ENCODE measurements at places on chromosomes 6 and 20. TPM values are rescaled to one million over a fixed set of nuclear protein-coding genes. Genes with fewer than 3 reads are reported as not detected.

Gene MLN
- not detected for total RNA-seq

DNA sequence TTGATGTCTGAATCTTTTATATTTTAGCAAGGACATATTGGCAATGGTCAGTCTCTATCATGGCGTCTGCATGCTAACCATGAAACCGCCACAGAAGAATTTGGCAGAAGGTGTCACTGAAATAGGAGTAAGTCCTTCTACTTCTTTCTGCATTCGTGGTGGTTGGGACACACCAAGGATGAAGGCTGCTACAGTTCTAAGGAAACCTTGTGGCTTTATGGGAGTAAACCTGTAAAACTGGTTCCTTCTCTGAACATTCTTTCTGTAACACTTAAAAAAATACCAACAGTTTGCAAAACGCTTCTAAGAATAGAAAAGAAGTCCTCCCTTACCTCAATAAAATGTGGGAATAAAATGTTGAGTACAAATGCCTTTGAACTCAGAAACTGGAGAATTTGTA, 195.3 kb downstream of the SLC24A3 start:
- no peak overlapping the region for H3K4me3 ChIP-seq
- no peak for DNase-seq
- no peaks in the 10 kb centered on the region for H3K36me3 ChIP-seq
- no peaks in the 10 kb centered on the region for H3K4me1 ChIP-seq
- H3K27me3 ChIP-seq: no peaks in the 10 kb centered on the region

Gene GGT7
- 19.1 TPM for total RNA-seq

- DNase-seq: peak; percentile 47
- no peaks in the 10 kb centered on the region for H3K27me3 ChIP-seq
- no peaks in the 10 kb centered on the region for H3K36me3 ChIP-seq
- peak overlapping the region; percentile 87 for H3K27ac ChIP-seq
- peaks cover 5% of the 10 kb centered on the region for H3K4me1 ChIP-seq
- H3K4me3 ChIP-seq: no peak overlapping the region
Measured at GRCh38 chr20:57439432-57439831, 48.2 kb downstream of the RBM38 start.

DNA sequence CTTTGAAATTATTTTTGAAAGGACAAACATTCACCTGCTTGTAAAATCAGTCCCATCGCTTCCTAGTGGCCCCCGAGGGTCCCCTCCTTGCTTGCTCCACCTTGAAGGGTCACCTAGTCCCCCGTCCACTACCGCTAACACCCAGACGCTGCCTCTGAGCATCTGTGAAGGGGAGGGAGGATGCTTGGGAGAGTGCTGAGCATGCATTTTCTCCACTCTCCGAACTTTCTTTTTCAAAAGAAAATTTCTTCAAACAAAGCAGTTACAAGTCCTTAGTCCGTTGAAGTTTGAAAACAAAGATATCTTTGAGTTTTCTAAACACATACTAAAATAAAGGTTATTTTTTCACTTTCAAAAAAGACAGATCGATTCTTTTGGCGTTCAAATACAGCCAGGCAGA, 224.3 kb upstream of the ARID1B start:
- no peak overlapping the region for H3K27ac ChIP-seq
- no peaks in the 10 kb centered on the region for H3K27me3 ChIP-seq
- H3K4me3 ChIP-seq: no peak overlapping the region
- no peak for DNase-seq

DNA sequence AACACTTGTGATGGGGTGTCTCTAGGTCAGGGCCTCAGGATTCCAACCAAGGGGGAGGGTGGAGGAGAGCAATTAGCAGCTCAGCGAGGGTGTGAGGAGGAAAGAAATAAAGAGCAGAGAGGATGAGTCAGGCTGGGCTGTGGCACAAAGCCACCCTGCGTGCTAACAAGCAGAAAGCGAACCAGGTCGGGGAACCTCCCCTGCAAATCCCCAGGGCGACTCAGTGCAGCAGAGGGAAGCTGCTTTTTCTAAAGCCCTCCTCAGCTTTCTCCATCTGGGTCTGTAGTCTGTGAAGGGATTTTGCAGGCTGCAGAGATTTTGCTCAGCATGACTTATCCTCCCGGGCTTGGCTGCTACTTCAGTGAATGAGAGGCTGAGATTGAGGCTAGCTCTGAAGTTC, 6.6 kb upstream of the SPO11 start:
- peak overlapping the region; percentile 36 for H3K27ac ChIP-seq
- no peak overlapping the region for H3K4me3 ChIP-seq
- no peaks in the 10 kb centered on the region for H3K4me1 ChIP-seq
